ENCODE measurements at places on chromosomes 3 and 15.

GRCh38 chr3:186368717-186369116 is 6.7 kb upstream of the DGKG start:
- no peak for DNase-seq

DNA sequence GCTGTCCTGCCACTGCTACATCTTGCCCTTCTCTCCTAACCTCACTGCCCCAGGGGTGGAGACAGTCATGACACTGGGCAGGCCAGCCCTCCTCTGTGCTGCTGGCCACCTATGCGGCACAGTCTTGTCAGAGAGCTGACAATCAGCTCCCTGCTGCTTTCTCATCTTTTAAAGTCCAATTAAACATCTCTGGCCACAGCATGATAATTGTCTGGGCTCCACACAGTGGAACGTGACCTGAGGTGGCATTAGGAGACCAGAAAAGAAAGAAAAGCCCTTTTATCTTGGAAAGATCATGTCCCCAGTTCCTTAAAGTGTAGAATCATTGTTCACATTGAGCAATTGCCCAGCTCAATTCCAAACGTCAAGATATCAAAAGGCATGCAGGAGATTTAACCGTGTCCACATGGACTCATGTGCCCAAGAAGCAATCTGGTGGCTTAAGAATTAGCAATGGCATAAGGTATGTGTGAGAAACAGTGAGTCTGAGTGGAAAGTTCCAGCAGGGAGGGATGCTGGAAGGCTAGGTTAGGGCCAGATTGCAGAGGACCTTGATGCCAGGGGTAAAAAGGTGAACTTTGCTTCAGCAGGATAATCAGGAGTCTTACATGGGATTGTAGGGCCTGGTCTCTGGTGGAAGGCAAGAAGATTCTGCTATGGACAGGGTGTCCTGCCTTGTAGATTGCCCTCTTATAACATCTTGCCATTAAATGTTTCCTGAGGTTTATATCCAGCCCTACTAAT is 15.3 kb upstream of the CACNA1D start:
- no peak for DNase-seq

GRCh38 chr15:41689834-41690233 is 29.6 kb downstream of the MGA start:
- no peak for DNase-seq

GRCh38 chr15:70613271-70613670 is 150.1 kb downstream of the UACA start:
- DNase-seq = no peak

GRCh38 chr3:46483825-46484224 is 14.0 kb upstream of the RTP3 start:
- DNase-seq = no peak

- no peak for DNase-seq
Measured at GRCh38 chr3:30855400-30856292, 38.8 kb downstream of the GADL1 start.

DNA sequence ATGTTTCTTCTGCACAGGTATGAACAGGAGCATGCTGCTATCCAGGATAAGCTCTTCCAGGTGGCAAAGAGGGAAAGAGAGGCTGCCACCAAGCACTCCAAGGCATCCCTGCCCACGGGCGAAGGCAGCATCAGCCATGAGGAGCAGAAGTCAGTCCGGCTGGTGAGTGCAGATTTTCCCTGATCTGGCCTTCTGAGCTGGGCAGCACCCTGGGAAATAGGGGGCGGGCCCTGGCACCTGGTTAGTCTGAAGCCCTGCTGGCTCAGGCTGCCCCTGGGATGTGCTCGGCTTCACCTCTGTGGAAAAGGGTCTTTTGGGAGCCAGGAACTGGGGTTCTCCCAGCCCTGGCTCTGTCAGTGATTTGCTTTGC is 29.0 kb downstream of the CHCHD6 start:
- no peak for DNase-seq

- DNase-seq = no peak
Measured at GRCh38 chr3:97932387-97932801, 39.8 kb downstream of the RIOX2 start.

- DNase-seq = no peak
Measured at GRCh38 chr3:178001670-178002101, 534.5 kb upstream of the KCNMB2 start.

DNA sequence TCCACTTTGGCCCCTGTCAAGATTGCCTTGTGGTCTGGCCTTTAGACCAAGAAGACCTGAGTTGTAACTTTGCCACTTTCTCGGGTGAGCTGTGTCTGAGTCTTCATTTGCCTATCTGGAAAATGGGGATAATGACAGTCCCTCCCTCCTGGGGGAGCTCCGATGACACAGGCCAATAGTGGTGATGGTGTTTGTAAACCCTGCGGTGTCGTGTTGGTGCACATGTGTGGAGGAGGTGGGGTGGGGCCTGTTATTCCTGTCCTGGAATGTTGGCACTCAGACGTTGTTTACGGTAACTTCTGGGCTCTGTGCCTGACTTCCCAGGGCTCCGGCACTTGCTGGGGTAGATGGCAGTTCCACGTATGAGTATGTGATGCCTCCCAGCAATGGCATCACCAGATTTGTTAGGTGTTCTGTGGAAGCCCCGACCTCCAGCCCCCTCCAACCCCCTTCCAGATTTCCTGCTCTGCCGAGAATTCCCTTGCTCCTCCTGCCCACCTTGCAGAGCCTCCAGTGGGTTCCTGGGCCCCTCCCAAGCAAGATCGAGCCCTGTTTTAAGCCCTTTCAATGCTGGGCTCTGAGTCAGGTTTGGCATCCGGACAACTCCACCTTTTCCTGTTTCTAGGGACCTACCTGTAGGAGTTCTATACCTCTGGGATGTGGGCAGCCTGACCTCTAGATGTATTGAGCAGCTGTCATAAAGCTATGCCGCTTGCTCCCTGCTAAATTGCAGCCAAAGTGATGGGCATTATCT is 31.4 kb downstream of the HRH1 start:
- DNase-seq = no peak

DNA sequence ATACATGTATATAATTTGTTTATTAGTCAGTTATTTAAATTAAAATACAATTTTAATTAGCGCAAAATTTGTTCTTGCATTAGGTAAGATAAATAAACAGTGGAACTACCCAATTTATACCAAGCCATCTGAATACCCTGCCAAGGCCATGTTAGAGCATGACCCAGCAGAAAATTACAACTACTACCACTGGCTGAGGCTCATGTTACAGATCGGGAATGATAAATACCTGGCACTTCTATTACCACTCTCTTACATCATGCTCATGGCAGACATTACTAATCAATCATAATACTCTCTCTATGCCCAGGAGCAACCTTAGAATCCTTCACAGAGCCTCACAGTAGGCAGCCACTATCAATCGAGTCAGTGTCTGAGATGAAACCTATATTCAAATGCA is 21.2 kb upstream of the LMOD3 start:
- DNase-seq = no peak

- no peak for DNase-seq
Measured at GRCh38 chr3:124007186-124007585, 15.3 kb upstream of the ROPN1 start.
